ENCODE measurements at places on chromosomes 1 and 21.
A peak's percentile ranks its signal among the peaks of the same experiment; 100 is the strongest.

GRCh38 chr1:212684521-212685090 is 15.0 kb downstream of the BATF3 start:
- DNase-seq = no peak

- DNase-seq = no peak
These were observed 64.5 kb downstream of the BCAR3 start for GRCh38 chr1:93616996-93617669.

GRCh38 chr1:113861641-113862040 is 9.9 kb downstream of the PTPN22 start:
- DNase-seq = no peak

DNA sequence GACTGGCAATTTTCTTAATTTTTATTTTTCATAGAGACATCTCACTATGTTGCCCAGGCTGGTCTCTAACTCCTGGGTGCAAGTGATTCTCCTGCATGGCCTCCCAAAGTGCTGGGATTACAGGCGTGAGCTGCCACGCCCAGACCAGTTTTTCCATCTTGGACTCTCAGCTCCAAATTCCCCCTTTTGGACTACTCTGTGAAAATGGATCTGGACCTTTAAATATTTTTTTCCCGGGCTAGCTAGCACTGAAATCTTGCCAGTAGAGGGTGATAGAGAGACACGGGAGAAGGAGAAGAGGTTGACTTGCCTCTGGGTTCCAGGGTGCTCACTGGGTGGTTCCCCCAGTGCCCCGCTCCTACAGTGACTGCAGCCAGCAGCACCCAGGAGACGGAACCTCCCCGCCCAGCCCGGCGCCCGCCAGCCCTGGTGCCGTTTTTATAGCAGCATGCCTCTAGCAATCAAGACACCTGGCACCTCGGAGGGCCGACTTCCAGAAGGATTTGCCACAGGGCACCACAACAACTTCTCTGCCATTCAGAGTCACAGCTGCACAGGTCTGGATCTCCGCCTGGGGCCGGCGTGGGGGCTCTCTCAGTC is 34.7 kb upstream of the SCCPDH start:
- DNase-seq = peak; percentile 7

DNA sequence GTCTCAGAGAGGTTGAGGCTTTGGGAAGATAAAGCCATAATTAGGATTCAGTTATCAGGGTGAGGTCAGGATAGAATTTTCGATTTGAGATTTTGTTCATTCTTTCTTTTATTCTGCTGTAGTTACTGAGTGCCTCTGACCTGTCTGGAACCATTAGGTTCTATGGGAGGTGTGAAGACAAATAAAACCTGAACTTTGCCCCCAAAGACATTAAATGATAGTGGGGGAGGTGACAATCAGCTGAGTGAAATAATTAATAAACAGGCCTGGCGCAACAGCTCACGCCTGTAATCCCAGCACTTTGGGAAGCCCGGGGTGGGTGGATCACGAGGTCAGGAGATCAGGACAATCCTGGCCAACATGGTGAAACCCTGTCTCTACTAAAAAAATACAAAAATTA is 55.0 kb upstream of the SPATA6 start:
- no peak for DNase-seq

DNA sequence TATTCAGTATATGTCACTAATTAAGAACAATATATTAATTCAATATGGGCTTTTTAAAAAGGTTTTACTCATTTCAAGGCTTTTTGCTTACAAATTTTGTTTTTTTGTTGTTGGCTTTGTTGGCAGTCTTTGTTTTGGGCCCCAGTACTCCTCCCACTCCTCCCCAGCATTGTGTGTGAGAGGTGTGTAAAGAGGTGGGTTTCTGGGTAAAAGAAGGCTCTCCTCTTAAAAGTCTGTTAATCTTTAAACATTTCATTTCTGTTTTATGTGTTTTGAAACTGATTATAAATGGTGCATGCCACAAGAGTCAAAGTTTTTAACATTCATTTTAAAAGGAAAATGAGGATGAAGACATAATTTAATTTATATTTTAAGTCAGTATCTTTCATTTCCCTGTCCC is 79.6 kb downstream of the SASS6 start:
- no peak for DNase-seq

DNA sequence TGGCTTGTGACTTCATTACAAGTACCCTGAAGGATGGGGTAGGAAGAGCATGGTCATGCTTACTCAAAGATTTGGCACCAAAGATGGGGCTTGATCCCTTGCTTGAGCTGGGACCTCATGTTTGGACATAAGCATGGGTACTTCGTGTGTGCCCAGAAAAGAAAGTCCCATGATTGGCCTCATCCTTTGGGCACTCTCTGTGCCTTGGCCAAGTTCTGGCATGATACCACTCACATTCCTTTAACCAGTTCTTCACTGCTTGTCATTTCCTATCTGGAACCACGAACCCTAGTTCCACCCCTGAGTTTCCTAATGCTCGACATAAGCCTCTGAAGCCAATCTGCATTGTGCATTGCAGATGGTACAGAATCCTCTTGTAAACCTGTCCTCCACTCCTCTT is 107.0 kb downstream of the NAV1 start:
- DNase-seq = no peak

- no peak for DNase-seq
These were observed 29.6 kb downstream of the ACOT11 start for GRCh38 chr1:54577612-54578011.

GRCh38 chr1:30839827-30840359 is 68.7 kb downstream of the SDC3 start:
- DNase-seq = no peak

- no peak for DNase-seq
These were observed 742.0 kb downstream of the NCAM2 start for GRCh38 chr21:21740207-21740606.

DNA sequence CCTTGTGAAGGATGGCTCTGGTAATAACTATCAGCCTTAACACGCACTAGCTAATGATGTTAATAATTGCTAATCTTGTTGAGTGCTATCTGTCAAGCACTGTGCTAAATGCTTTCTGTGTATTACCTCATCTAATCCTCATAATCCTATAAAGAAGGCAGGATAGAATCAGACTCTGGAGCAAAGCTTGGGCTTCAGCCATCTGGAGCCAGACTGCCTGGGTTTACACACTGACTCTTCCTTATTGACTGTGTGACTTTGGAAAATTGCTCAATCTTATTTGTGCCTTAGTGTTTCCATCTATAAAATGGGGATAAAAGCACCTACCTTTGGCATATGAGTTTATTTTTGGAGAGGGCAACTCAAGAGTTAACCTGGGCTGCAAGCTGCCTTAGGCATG is 216.1 kb downstream of the NUF2 start:
- no peak for DNase-seq

DNA sequence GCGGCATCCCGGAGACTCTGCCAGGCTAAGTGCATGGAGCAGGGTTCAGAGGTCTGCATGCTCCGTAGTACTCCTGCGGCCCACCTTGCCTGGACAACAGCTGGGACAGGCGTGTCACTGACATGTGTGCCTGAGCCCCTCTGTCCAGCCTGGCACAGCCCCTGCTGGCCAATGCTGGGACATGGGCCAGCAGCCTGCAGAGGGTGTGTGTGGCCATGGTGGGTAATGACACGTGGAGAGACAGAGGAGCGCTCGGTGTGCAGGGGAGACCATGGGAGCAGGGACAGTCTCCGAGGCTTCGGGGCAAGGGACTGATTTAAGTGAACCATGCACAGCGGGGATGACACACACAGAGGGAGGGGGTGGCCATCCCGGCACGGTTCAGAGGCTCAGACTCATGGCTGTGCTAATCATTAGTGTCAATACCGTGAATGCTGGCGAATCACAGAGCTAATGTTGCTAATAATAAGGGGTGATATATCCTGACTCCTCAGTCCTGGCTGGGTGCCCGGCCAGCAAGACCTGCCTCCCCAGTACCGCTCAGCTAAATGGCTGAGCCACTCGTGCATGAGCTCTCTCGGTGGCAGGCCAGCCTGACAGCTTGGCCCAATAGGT is 41.5 kb downstream of the IGSF21 start:
- no peak for DNase-seq

- no peak for DNase-seq
These were observed 10.6 kb downstream of the RHBG start for GRCh38 chr1:156379420-156380165.

DNA sequence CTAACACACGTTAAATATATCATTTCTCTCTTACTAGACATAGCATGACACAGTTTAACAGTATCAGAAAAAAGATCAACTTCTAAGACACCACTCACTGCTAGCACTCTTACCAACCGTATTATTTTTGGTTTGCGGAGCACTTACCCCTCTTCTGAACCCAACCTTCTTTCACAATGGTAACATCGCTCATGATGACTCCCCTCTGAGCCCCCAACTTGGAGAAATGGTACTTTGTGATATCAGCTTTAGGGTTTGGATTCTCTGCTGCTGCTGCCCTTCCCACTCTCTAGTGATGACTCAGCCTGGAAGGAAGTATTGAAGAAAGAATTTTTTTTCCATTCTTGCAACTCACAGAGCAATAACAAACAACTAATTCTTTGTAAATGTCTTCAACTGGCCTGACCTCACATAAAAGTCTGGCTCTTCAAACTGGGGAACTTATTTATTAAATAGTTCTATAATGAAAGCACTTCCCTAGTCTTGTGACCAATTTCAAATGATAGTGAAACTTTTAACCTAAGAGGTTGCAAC is 7.0 kb downstream of the AKT3 start:
- peak; percentile 10 for DNase-seq

DNA sequence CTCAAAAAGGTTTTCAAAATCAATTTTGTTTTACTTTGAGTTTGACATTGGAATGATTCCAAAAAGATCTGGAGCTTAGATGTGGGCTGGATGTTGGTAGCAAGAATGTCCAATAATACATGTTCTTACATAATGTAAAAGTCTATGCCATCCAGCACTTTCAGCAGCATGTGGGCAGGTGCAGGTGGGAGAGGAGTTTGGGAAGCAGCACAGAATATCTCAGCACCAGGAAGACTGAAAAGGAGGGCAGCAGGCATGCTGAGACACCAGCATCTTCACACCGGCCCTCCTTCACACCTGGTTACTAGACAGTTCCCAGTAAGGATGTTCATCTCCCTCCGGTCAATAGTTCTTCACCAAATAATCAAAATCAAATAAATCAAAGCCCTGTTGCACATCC is 166.6 kb downstream of the ZBTB18 start:
- no peak for DNase-seq

GRCh38 chr1:220817907-220818306 is 31.2 kb downstream of the MTARC1 start:
- no peak for DNase-seq

GRCh38 chr1:39692152-39693074 is 1.2 kb upstream of the HPCAL4 start:
- DNase-seq = peak; percentile 28

DNA sequence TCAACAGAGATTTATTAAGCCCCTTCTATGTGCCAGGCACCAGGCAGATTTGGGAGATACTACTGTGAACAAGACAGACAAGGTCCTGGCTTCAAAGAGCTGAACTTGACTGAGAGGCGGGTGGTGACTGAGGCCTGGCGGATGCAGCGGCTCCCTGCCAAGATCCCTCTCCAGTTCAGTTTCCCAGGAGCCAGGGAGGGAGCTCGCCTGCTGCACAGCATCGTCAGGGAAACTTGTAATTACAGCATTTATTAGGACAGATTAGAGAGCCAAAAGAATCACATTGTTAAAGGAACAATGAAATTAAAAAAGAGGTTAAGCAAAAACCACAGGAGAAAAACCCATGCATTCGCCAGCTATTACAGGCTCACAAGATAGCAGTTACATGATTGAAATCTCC is 55.3 kb downstream of the ETS2 start:
- DNase-seq = no peak

DNA sequence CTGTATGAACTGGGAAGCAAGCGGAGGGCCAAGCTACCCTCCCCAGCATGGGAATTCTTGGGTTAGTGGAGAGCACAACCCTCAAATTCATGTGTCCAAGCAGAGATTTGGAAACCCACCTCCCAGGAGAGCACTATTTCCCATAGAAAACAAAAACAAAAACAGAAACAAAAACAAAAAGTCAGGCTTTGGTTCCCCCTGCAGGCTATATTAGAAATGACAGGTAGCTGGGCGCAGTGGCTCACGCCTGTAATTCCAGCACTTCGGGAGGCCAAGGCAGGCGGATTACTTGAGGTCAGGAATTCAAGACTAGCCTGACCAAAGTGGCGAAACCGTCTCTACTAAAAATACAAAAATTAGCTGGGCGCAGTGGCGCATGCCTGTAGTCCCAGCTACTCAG is 10.8 kb downstream of the MINDY1 start:
- DNase-seq = peak; percentile 27

DNA sequence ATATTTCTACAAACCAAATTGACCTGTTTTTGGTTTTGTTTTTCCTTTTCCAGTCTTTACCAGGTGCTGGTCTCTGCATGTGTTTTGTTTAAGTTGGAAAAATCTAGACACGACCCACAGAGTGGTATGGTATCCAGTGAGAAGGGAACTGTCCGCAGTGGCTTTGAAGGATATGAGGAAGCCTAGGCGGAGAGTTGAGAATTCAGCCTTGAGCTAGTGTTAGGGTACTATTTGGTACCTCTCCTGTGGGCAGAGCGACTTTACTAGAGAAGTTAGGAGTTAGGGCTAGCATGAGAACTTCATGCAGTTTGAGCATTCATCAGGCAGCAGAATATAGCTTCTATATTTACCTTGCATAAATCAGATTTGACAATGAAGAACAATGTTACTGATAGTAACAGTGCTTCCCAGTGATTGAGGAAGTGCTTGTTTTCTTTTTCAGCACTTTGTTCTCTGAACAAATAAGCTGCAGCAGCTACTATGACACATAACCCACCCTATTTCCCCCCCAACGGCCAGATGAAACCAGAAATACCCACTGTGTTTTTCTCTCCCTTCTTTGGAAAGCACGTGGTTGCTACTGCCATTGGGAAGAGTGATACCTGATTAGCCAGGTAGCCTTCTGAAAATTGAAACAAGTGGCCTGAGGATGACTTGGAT is 19.0 kb downstream of the MRPS6 start:
- no peak for DNase-seq

GRCh38 chr1:202017749-202018467 is 7.5 kb downstream of the ELF3 start:
- DNase-seq = no peak

GRCh38 chr21:35905096-35905962 is 155.0 kb downstream of the SETD4 start:
- no peak for DNase-seq

DNA sequence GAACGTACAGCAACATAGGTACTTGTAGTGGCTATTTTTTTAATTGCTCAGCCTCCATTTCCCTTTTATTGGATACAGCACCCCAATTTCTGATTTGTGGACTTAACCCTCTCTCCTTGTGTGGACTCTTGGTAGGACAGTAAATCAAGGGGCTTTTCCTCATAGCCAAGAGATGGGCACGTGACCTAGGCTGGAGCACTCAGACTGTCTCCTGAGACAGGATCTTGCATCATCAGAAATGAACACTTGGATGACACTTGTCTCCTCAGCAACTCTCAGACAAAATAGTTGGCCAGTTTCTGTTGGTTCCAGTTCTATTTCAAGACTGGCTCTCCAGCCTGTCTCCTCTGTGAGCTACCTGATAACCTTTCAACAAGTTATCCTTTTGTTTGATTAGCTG is 112.9 kb upstream of the ZNF678 start:
- DNase-seq = no peak
